ENCODE measurements at places on chromosomes 2 and 18.

- no peak for DNase-seq
Observed at GRCh38 chr2:79950526-79950925, 354.0 kb downstream of the LRRTM1 start.

- no peak for DNase-seq
Observed at GRCh38 chr2:28469947-28470535, 25.8 kb upstream of the PLB1 start.

GRCh38 chr2:19073522-19073921 lies 284.9 kb downstream of the OSR1 start:
- DNase-seq, result no peak

DNA sequence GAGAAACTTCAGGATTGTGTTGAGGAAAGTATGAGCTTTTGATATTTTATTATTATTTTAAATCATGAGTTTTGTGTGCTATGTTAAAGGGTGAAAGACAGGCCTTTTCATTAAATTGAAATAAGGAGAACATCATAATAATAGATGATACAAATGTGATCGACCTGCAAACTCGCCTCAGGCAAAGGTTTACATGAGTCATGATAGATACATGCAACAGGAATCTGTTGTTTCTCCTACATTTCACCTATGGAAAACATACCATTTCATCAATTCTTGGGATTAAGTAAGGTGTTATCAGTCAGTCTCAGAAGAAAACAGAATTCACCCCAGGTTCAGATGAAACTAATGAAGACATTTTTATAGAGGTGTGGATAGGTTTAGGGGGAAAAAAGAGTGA lies 1992.5 kb upstream of the PIK3C3 start:
- DNase-seq, result no peak

GRCh38 chr2:174597009-174597344 lies 627 bp downstream of the WIPF1 start:
- DNase-seq, result no peak

- DNase-seq, result no peak
Observed at GRCh38 chr2:19883486-19883885, 18.3 kb downstream of the TTC32 start.

- no peak for DNase-seq
Observed at GRCh38 chr2:120759543-120760331, 24.1 kb downstream of the GLI2 start.

- no peak for DNase-seq
Observed at GRCh38 chr2:58803192-58803591, 562.1 kb upstream of the FANCL start.

GRCh38 chr2:65300134-65300760 lies 72.6 kb downstream of the ACTR2 start:
- DNase-seq, result no peak

DNA sequence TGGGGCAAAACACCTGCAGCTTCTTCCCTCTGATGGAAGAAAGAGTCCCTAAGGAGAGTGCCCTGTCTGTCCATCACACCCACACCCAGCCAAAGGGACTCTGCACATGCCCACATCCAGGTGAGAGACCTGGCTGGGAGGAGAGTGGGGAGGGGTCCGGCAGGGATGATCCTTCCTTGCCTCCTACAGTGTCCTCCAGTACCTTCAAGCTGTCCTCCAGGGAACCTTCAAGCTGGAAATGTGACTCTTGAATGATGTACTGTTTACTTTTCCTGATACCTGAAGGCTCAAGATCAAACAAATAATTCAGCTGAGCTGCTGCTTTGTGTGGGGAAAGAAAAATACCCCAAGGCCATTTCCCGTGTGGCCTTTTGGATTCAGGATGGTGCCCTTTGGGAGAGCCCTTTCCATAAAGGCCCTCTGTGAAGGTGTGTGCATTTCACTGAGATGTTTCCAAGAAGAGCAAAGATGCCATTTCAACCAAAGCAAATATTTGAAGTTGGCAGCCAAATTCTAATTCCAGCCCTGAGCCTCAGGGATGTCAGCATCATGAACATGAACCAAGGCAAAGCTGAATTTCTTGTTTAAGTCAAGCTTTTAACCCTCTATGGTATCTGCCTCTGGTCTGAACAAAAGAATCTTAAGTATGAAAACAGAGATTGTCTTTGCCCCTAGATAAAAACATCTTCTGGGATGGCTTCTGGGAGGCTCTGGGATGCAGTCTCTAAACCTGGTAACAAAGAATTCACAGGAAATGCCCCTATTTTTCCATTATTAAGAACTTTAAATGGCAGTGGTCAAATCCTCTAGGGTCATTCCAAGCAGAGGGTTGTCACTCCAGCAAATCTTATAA lies 11.1 kb downstream of the EVA1A start:
- DNase-seq, result no peak

- no peak for DNase-seq
Observed at GRCh38 chr2:119062179-119062578, 96.4 kb downstream of the C1QL2 start.

DNA sequence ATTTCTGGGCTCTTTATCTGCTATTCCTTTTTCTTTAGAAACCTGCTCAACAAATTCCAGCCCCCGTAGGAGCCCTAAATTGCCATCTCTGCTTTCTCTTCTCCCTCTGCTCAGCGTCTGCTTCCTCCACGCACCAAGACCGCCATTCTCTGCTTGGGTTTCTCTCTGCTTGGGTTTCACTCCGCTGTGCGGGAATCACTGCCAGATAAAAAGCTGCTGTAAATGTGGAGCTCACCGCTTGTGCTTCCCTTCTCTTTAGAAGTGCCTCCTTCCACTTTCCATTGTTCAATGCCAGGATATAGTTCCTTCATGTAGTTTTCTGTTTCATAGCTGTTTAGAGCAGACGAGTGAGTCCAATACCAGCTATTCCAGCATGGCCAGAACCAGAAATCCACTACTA lies 45.9 kb downstream of the TMEM237 start:
- DNase-seq, result no peak

GRCh38 chr2:229831805-229832509 lies 89.9 kb downstream of the TRIP12 start:
- no peak for DNase-seq

- no peak for DNase-seq
Observed at GRCh38 chr18:34911661-34912384, 129.4 kb upstream of the MAPRE2 start.

DNA sequence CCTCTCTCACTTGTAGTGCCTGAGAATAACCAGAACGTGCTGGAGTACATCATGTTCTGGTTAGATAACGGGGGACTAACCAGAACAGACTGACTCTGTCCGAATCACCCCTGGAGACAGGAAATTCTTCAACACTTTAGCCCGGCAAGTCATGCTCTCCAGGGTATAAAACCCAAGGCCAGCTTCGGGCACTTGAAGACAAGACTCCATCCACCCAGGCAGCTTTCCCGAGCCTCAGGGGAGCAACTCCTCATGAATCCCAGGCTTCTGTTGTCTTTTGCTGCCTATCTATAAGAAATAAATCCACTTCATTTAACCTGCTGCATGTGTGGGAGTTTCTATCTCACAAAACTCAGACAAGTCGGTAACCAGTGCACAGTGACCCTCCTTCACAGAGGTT lies 99.6 kb downstream of the KCNF1 start:
- no peak for DNase-seq

DNA sequence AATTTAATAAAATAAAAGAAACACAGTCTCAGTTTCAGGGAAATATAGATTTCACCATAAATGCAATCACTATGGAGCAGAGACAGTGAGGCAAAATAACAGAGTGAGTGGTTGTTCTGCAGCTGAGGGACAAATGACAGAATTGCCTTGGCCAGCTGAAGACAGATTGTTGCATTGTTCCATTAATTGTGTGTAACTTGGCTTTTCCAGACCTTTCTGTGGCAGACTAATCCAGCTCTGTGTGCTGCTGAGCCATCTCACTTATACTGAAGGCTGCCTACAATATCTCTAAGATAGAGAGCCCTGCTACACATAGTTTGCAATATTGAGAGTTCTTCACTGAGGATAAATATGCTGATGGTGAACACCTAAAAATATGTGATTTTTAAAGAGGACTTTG lies 11.5 kb downstream of the LRRTM1 start:
- no peak for DNase-seq

- no peak for DNase-seq
Observed at GRCh38 chr2:109690822-109691541, 76.8 kb downstream of the SOWAHC start.

DNA sequence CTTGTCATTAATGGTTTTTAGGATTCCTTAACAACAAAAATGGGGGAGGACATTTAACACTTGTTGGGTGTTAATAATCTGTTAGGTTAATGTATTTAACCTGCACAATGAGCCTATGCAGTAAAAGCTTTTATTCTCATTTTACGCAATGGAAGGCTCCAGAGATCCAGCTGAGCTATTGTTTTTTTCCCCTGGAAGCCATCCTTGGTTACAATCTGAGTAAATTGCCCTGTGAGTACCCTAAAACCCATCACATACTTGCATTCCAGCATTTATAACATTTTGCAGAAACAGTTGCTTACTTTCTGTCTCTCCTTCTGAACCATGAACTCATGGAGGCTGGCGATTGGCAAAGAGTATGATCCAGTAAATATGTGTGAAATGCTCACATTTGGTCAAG lies 30.2 kb upstream of the DOCK10 start:
- DNase-seq, result no peak

DNA sequence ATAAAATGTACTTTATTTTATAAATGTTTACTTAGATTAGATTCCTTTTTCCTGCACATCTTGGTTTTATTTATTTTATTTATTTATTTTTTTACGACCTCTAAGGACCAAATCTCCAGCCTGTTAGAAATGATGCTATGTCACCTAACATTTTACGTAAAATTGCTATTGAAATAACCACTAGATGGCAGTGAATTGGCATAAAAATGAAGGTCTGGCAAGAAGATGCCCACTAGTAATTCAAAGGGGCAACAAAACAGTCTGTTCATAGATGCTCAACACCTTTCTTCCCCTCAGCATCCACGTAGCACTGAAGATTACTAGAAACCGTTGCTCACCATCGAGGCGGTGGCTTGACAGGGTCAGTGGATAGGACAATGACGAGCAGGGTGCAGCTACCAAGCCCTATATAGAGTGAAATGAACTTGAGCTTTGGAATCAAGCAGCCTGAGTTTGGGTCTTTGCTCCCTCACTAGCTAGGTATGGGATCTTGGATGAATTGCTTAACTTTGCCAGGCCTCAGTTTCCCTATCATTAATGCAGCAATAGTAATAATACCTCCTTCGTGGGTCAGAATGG lies 128.7 kb upstream of the L3MBTL4 start:
- DNase-seq, result peak; percentile 7

- DNase-seq, result no peak
Observed at GRCh38 chr2:74028741-74029140, 44.0 kb downstream of the TET3 start.

DNA sequence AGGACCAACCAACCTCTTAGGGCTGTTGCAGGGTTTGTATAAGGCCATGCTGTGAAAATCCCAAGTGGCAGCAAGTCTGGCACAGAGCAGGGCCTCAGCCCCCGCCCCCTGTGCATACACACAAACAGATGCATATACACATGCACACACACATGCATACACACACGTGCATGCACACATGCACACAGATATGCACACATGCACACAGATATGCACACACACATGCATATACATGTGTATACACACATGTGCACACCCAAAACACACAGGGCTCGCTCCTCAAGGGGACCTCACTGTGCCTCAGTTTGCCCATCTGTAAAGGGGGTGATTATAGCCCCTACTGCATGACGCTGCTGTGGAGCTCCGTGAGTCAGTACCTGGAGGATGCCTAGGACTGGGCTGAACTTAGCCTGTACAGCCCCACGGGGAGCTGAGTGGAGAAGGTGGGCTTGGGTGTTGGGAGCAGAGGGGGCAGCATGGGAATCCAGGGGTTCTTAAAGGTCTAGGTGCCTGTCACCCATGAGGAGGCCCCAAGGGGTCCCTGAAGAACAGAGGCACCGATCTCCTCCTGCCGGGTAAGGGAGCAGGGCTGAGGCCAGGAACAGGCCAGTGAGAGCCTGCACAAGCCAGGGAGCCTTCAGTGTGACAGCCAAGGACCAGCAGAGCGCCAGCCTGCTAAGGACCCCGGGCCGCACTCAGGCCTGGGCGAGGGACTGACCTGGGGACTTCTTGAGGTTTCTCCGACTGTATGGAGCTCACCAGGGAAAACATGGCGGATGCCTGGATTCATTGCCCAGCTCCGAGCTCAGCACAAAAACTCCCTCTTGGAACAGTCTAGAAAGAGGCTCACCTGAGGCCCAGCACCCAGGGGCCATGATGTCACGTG lies 24.0 kb upstream of the ALPI start:
- no peak for DNase-seq

GRCh38 chr2:235668782-235669181 lies 174.9 kb downstream of the AGAP1 start:
- DNase-seq, result no peak

GRCh38 chr2:68741805-68742306 lies 7.2 kb downstream of the ARHGAP25 start:
- peak; percentile 76 for DNase-seq

GRCh38 chr2:231134910-231135655 lies 10.2 kb upstream of the HTR2B start:
- peak; percentile 68 for DNase-seq

DNA sequence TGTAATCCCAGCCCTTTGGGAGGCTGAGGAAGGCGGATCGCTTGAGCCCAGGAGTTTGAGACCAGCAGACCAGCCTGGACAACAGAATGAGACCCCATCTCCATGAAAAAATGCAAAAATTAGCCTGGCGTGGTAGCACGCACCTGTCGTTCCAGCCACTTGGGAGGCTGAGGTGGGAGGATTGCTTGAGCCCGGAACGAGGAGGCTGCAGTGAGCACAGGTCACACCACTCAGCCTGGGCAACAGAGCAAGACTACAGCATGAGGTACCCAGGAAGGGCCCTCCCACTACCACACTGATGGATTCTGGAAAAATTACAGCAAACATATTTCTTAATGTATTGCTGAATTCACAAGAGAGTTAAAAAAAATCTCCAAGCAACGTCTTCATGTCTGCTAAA lies 56.3 kb upstream of the HPCAL1 start:
- DNase-seq, result no peak

GRCh38 chr2:199705538-199705937 lies 145.5 kb downstream of the FTCDNL1 start:
- no peak for DNase-seq

DNA sequence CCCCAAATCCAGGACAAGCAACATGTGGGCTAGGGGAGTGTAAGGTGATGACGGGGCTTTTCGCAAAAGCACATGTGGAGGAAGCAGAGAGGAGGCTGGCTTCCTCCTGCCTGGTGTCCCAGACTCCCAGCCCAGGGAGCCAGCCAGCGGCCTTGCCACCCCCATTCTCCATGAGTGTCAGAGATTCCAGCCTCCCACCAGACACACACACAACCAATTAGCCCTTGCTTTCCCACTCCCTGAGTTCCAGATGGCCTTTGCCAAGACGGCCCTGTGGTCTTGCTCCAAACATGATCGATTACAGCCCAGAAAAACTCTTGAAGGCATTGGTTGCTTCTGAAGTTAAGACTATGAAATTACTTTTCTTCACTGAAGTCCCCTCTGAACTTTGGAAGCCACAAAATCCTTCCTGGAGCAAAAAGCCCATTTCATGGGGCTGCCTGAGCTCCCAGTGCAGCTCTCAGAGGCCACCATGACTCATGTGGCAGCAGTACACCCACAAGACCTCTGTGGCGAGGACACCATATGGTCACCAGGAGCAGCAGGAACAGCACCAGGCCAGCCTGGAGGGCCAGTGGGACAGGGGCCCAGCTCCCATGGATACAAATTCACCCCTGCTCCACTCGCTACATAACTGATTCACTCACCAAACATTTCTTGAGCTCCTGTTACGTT lies 69.1 kb upstream of the PID1 start:
- DNase-seq, result peak; percentile 43

GRCh38 chr2:156379714-156380113 lies 47.2 kb upstream of the NR4A2 start:
- DNase-seq, result no peak
